Activated T-helper 17 cell treated with anti-CD3 and anti-CD28 coated beads, Interleukin-2, amount 50 U/mL, for 72 hours (primary cell): ENCODE measurements at places on chromosomes 13 and 19. TPM values are rescaled to one million over a fixed set of nuclear protein-coding genes. Genes with fewer than 3 reads are reported as not detected.
A peak's percentile ranks its signal among the peaks of the same experiment; 100 is the strongest.

GRCh38 chr19:11324079-11324661 lies 15.3 kb downstream of the RAB3D start:
- peak; percentile 46 for ATAC-seq

GRCh38 chr13:111944171-111944583 lies 122.8 kb upstream of the SOX1 start:
- peak; percentile 19 for ATAC-seq

RLN3 gene
- total RNA-seq, result not detected

- peak; percentile 6 for ATAC-seq
Observed at GRCh38 chr19:48874303-48875135, 2.3 kb downstream of the PPP1R15A start.

DNA sequence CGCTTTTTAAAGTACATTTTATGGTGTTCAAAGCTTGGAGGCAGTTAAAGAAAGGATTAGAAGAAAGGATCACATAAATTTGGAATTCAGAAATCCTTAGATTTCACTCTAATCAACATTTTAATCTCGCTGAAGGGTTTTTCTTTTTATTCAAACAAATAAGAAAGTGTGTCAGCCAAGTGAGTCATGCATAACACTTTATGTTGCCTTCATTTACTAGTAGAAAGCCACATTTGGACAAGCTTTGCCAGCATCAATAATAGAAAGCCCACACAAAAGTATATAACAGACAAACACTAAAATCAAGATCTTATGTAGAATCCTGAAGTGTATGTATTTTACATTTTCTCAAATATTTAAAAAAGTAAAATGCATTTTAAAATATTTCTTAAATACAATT lies 154.9 kb upstream of the TRPC4 start:
- no peak for ATAC-seq

LILRB3 gene
- 1.8 TPM for total RNA-seq

NPAS1 gene
- 0.73 TPM for total RNA-seq

DNA sequence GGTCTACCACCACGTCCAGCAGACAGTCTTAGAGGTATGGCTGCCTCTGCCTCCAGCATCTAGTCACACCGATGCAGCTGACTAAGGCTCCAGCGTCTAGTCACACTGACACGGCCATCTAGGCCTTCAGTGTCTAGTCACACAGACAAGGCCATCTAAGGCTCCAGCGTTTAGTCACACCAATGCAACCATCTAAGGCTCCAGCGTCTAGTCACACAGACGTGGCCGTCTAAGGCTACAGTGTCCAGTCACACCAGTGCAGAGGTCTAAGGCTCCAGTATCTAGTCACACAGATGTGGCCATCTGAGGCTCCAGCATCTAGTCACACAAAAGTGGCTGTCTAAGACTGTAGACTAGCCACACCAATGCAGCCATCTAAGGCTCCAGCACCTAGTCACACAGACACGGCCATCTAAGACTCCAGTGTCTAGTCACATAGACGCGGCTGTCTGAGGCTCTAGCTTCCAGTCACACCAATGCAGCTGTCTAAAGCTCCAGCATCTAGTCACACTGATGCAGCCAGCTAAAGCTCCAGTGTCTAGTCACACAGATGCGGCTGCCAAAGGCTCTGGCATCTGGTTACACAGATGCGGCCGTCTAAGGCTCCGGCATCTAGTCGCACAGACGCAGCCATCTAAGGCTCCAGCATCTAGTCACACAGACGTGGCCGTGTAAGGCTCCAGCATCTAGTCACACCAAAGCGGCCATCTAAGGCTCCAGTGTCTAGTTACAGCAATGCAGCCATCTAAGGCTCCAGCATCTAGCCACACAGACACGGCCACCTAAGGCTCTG lies 55.1 kb downstream of the KLF2 start:
- ATAC-seq, result no peak

EFNA2 gene
- not detected for total RNA-seq

C2CD4C gene
- 0.40 TPM for total RNA-seq

GRCh38 chr19:13134626-13135025 lies 15.5 kb downstream of the STX10 start:
- no peak for ATAC-seq

ZNF675 gene
- 15.0 TPM for total RNA-seq

DNA sequence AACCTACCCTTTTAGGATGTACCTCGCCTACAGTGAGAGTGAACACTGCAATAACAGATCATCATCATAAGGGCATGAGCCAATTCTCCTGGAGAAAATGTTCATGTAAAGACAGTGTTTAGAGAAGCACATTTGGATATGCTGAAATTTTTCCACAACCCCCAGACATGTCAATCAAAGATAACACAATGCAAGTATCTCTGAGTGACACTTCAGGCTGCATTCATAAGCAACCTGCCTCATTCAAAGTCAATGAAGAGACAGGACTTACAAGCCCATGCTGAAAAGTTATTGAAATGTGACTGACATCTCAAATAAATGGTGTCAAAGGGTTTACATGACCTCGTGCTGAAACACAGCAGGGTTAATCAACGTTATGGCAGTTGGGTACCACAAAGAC lies 102.0 kb downstream of the PCDH9 start:
- ATAC-seq, result no peak

- no peak for ATAC-seq
Observed at GRCh38 chr13:51542346-51543242, 41.7 kb upstream of the WDFY2 start.

APOC4 gene
- not detected for total RNA-seq

DNA sequence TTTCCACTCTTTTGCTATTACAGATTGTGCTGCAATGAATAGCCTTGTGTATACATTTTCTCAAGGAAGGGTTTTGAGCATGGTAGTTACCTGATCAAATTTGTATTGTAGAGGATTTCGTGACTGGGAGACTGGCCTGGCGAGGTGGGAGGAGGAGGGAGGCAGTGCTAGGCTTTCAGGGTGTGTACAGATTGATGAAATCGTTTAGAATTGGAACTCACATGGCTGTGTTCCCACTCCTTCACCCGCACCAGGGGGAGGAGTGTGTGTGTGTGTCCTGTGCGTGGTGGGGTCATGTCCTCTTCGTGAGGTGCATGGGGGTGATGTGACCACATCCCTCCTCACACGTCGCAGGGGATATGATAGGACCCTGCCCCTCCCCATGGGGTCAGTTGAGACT lies 8.3 kb downstream of the PGLYRP1 start:
- ATAC-seq, result no peak

VSTM2B gene
- total RNA-seq, result not detected

DNA sequence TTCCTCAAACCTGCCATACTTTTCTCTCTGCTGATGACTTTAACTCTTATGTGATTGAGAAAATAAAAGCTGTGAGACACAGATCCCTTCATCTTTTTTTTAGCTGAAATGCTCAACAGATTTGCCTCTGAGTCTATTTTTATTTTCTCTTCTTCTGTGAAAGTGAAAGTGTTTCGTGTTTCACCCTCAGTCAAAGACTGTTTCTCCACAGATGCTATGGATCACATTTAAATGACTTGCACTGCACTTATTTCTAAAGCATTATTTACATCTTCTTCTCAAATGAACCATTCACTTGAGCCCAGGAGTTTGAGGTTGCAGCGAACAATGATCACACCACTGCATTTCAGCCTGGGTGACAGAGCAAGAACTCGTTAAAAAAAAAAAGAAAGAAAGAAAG lies 890.1 kb upstream of the PCDH20 start:
- no peak for ATAC-seq

DNA sequence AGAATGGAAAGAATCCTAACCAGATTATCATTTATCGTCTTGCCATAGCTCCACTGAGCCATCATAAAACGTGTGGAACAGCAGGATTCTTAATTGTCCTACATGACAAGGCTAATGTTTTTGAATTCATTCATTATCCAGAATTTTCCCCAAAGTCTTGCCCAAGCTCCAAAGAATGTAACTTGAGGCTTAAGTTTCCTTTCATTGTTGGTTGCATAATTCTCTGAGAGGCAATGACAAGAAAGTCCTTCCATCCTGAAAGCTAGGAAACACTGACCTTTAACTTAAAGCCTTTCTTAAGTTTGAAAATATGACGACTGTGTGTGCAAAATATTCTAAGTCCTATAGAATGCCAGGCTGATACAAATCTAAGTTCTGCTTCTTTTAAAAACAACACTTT lies 546.1 kb downstream of the SUCLA2 start:
- ATAC-seq, result no peak

HSPB6 gene
- not detected for total RNA-seq

HOMER3 gene
- 1.7 TPM for total RNA-seq

GRCh38 chr19:13881692-13882418 lies 4.9 kb downstream of the NANOS3 start:
- ATAC-seq, result peak; percentile 69

GRCh38 chr19:54684527-54684926 lies 21.7 kb downstream of the LILRB4 start:
- ATAC-seq, result no peak

IGSF23 gene
- total RNA-seq, result not detected

AZU1 gene
- total RNA-seq, result not detected

GRCh38 chr13:89393758-89394304 lies 1722.7 kb downstream of the SLITRK5 start:
- ATAC-seq, result no peak

ZSCAN4 gene
- not detected for total RNA-seq

PKN1 gene
- total RNA-seq, result 121 TPM

DNA sequence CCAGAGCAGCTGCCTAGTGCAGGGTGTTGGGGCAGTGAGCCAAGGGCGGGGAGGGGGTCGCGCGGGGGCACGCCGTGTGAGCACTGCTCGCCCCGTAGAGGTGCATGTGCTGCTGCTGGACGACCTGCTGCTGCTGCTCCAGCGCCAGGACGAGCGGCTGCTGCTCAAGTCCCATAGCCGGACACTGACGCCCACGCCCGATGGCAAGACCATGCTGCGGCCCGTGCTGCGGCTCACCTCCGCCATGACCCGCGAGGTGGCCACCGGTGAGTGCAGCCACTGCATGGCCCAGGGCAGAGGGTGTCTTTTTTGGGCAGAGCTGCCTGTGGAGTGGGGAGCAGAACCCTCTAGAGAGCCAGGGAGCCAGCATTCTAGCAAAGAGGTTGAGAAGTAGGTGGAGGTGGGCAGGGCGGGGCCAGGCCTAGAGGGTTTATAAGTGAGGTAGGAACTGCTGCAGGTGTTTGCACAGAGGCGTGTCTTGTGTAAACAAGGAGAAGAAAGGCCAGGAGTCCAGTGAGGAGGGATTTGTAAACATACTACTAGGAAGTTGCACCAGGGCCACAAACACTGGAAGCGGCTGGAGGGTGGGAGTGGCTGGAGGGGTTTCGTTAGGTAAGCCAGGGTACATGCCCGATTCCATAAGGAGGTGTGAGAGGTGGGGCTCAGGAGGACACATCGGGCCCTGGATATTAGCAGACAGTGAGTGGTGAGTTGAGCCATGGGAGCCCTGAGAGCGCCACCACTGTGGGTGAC lies 21.3 kb downstream of the ARHGEF1 start:
- no peak for ATAC-seq

VPS36 gene
- 24.0 TPM for total RNA-seq

ANKRD27 gene
- 40.0 TPM for total RNA-seq

GRCh38 chr13:110306960-110307766 lies at the start of the genes COL4A1 and COL4A2:
Gene COL4A1, minus strand, starts transcription at chr13:110307157. Its CDS starts 130 bp downstream, at chr13:110307027.
Gene COL4A2, plus strand, starts transcription at chr13:110307284. Its CDS starts 620 bp downstream, at chr13:110307904.
- ATAC-seq, result no peak

- ATAC-seq, result no peak
Observed at GRCh38 chr19:46126086-46126580, 1.6 kb upstream of the IGFL3 start.

DNA sequence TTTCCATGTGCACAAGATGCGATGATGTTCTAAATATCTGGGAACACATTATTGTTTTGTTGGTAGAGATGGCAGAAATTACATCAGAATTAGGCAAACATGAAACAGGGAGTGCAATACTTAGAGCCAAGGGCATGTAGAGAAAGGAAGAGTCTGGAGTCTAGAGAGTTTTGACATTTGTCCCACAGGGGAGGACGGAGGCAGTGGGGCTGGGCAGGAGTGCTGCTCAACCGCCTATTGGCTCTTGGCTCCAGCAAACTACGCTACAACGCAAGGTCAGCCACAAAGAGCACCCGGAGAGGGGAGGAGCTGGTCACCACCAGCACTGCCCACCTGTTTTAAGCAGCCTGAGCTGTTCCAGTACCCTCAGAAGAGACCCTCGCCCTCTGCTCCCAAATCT lies 108.3 kb downstream of the ABCC4 start:
- no peak for ATAC-seq

- no peak for ATAC-seq
Observed at GRCh38 chr19:1680976-1681375, 28.6 kb upstream of the TCF3 start.

- ATAC-seq, result peak; percentile 99
Observed at GRCh38 chr19:7772752-7773291, 9.8 kb downstream of the CLEC4M start.

PLEKHF1 gene
- 40.3 TPM for total RNA-seq

- ATAC-seq, result no peak
Observed at GRCh38 chr19:44904426-44904994, 1.1 kb upstream of the APOE start.

- ATAC-seq, result no peak
Observed at GRCh38 chr19:29940971-29941585, 961 bp upstream of the URI1 start.

DNA sequence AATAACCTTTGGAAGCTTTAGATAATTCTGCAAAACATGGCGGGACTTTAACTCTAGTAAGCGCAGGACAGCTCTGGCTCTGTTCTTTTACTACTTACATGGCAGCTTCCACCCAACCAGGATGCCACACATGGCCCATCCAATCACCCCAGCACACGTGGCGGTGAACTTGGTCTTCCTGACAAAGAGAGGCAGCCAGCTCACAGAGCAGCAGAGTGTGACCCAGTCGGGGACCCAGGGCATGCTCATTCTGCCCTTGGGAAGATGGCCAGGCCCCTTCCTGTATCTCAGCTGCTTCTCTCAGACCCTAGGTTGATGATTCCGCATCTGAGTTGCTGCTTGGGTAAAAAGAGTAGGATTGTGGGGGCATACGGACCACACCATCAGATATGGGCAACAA lies 172.1 kb downstream of the USP12 start:
- no peak for ATAC-seq

DNA sequence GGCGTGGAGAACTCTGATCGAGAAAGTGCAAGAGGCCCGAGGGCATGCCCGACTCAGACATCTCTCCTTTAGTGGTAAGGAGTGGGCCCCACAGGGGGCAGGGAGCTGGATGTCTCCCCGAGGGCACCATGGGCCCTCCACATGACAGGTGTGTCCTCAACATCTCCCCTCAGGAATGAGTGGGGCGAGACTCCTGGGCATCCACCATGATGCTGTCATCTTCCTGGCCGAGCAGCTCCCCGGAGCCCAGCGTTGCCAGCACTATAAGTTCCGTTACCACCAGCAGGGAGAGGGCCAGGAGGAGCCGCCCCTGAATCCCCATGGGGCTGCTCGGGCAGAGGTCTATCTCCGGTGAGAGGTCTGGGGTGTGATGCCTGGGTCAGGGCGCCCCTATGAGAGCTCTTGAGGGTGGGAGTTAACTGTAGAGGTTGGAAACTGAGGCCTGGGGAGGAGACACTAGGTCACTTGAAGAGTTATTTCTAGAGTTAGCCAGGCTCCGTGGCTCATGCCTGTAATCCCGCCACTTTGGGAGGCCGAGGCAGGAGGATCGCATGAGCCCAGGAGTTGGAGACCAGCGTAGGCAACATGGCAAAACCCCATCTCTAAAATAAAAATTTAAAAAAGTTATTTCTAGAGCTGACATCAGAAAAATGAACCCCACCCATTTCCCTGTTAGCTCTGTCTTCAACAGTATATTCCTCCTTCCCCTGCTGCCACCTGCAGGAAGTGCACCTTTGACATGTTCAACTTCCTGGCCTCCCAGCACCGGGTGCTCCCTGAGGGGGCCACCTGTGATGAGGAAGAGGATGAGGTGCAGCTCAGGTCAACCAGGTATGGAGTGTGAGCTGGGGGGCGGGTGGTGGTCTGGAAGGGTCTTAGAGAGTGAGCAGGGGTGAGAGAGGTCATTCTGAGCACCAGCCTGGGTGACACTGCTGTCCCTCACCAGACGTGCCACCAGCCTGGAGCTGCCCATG lies 5.1 kb downstream of the IGFLR1 start:
- no peak for ATAC-seq

SYDE1 gene
- total RNA-seq, result 0.26 TPM
